ENCODE measurements at places on chromosomes 11 and 22.

- no peak for DNase-seq
Observed at GRCh38 chr22:31681349-31682345, 19.6 kb upstream of the PISD start.

- DNase-seq: no peak
Observed at GRCh38 chr11:125373426-125374391, 122.4 kb downstream of the FEZ1 start.

DNA sequence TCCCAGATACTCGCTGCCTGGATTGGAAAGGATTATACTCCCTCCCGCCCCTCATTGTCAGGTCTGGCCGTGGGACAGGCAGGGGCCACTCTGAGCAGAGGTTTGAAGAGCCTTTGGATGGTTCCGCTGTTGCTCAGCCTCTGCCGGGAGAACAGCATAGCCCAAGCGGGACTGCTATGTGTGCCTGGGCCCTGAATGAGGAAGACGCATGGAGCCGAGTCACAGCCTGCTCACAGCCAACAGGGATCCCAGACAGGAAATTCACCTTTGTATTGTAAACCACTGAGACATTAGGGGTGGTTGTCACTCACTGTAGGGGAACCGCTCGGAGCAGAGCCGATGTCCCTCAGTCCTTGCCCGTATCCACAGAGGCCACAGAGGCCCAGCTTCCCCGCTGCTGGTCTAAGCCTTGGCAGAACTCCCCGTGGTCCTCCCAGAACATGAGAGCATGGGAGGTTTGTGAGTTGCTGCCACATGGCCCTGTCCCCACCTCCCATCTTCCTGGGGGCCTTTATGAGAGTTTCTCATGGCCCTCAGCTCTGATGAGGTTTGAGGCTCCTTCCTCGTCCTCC, 10.7 kb upstream of the FAM118A start:
- no peak for DNase-seq

DNA sequence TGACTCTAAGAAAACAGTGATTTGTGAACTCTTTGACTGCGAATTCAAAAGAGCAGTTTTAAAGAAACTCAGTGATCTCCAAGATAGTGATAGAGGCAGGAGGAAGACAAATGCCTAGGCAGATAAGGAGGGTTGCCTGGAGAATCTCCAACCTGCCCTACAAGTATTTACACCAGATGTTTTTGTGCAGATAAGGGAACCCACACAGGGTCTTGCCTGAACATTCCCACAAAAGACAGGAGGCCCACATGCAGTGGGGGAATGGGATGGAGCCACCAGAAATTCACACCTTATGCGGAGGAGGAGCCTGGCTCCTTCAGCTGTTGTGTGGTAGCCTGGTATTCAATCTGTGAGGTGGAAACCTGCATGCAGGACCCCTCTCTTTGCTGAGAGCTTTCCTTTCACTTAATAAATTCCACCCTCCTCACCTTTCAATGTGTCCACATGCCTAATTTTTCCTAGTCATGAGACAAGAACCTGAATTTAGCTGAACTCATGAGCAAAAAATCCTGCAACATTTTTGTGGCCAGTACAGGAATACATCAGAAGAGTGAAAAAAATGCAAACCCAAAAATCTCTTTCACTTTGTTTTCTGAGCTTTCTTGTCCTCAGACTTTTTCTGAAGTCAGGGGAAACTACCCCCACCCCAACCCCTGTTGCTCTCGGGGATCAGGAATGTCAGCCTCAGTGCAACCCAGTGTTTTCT, 8.1 kb upstream of the GLYAT start:
- DNase-seq: no peak

GRCh38 chr11:127521413-127521812, 520.8 kb upstream of the KIRREL3 start:
- DNase-seq: no peak

- no peak for DNase-seq
Observed at GRCh38 chr22:46373921-46374662, 38.6 kb downstream of the TRMU start.

GRCh38 chr11:61027141-61027840, 55.8 kb downstream of the CD6 start:
- no peak for DNase-seq

DNA sequence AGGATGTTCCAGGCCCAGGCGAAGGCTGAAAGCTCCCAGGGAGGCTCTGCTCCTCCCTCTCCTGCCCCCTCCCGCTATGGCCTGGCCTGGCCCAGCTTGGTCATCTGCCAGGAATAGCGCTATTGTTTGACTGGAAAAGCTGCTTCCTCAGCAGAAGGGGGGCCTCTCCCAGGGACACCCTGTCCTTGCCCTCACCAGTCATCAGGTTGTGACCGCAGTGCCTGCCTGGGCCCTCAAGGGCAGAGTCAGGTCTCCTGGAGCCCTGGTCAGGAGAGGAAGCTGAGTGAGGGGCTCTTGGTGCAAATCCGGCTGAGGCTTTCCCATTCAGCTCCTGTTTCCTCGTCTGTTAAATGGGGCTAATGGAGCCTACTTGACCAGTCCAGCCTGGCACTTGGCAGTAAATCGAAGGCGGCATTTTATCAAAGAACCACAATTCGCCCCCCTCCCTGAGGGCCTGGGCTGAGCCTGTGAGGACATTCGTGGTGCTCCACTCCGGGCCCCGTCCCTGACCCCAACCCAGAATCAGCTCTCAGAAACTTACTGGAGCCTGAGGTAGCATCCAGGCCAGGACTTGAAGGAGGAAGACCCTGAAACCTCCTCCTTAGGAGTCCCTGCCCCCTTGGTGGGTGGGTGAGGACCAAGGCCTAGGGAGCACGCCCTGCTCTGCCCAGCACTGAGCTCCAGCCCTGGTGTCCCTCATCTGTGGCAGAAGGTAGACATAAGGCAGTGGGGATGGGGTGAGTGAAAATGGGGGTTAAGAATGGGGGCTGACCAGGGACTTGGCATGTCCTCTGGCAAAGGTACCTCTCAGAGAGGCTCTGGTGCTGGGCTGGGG, 2.0 kb upstream of the CASTOR1 start:
- no peak for DNase-seq

GRCh38 chr22:23071230-23072076, 1.1 kb downstream of the GNAZ start:
- no peak for DNase-seq

GRCh38 chr11:133533205-133533604, 904 bp upstream of the OPCML start:
- DNase-seq: no peak

- no peak for DNase-seq
Observed at GRCh38 chr11:122833846-122834464, 4.3 kb upstream of the CRTAM start.

- no peak for DNase-seq
Observed at GRCh38 chr11:67158221-67158620, 39.2 kb downstream of the KDM2A start.

- DNase-seq: no peak
Observed at GRCh38 chr11:96827164-96827563, 437.4 kb downstream of the JRKL start.

DNA sequence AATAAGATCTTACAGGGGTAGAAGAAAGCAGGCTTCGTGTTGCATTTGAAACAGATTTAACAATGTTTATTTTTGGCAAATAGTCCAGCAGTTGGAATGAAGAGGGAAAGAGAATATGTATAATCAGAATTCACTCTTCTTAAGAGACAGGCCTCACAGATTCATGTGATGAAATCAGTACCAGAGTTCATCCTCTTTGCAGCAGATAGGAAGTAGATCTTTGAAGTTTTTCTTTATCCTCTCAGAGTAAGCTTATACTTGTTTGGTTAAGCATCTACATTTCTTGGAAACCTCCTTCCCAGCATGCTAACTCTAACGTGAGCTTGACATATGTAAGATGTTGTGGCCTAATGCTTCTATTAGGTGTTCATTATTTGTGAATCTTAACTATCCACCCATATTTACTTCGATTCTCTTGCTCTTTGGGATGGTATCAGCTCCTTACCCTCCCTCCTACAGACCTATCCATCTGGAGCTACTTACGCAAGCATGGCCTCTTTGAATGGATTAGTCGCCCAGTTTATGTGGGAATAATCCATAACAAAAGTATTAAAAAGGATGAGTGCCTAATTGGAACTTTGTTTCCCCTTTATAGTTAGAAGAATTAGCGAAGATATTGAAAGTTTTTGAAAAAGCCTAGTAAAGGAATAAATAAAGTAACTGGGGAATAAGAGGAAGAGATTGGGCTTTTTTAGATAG, 80.1 kb downstream of the PRMT3 start:
- no peak for DNase-seq

DNA sequence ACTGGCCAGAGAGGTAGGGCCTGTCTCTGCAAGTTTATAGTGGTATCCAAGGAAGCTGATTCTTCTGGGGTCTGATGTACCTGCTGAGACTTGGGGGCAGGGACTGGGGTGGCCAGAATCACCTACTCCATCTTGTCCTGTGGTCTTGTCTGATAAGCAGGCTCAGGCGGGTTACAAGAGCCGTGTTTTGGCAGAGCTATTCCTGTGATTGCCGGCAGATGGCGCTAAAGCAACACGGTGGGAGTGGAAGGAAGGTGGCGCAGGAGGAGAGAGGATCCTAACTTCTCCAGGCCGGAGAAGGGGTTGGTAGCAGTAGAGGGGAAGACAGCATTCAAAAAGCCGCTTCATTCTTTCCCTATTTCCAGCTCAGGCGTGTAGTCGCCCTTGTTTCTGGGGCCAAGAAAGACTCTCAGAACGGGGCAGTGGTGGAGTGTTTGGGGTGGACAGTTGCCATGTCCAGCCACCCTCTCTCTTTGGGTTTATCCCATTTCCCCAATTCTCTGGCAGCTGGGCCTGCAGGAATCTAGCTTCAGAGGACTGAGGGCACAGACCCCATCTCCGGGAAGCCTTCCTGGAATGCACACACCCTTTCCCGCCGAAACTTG, 15.1 kb downstream of the CHRM1 start:
- DNase-seq: peak; percentile 73

- DNase-seq: no peak
Observed at GRCh38 chr22:45376009-45376408, 37.4 kb downstream of the SMC1B start.

- DNase-seq: no peak
Observed at GRCh38 chr11:32940865-32941264, 48.3 kb downstream of the QSER1 start.

GRCh38 chr11:1834062-1834610, 654 bp upstream of the SYT8 start:
- no peak for DNase-seq

- DNase-seq: no peak
Observed at GRCh38 chr11:119580081-119580480, 148.9 kb downstream of the NECTIN1 start.

- no peak for DNase-seq
Observed at GRCh38 chr22:36432592-36433317, 45.0 kb upstream of the MYH9 start.

- DNase-seq: no peak
Observed at GRCh38 chr22:28989484-28989883, 72.1 kb downstream of the C22orf31 start.

GRCh38 chr11:122882857-122883645, 492 bp downstream of the JHY start:
- DNase-seq: peak; percentile 36

DNA sequence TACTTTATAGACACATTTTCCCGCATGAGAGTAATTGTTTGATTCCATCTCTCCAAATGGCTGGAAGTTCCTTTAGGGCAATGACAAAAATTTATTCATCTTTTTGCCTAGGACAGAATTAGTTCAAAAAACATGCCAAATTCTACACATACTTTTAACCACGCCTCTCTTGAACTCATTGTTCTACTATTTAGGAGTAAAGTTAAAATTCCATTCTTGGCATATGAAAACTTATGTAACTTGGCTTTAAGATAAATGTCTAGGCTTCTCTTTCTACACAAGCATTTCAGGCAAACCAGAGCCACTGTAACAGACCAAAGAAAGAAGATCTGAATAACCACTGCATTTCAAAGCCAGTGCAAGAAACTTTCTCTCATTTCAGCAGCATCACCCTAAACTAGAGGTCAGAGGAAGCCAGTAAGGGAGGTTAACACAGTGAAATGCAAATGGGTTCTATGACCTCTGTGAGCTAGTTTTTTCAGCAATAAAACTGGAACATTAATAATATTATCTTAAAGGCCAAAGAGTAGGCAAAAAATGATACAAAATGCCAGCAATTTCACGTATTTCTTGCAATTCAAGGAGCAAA, 73.0 kb downstream of the RSF1 start:
- no peak for DNase-seq

- no peak for DNase-seq
Observed at GRCh38 chr11:132459736-132460135, 1072.6 kb downstream of the OPCML start.

- DNase-seq: no peak
Observed at GRCh38 chr11:23021287-23021863, 161.1 kb upstream of the CCDC179 start.

DNA sequence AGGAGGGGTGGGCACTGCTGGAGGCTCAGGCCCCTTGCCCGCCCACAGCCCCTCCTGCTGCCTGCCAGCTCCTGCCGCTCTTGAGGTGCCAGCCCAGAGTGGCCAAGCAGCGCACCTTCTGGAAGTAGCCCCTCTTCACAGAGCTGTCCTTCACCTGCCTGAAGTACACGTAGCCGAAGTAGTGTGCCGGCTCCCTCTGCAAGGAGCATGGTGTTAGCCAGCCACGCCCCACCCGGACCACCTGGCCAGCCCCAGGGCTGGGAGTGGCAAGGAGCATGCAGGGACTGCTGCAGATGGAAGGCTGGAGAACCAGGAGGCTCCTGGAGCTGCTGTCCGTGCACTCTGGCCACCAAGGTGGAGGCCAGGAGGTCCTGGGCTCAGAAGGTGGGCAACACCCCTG, 9.6 kb downstream of the DENND6B start:
- no peak for DNase-seq

DNA sequence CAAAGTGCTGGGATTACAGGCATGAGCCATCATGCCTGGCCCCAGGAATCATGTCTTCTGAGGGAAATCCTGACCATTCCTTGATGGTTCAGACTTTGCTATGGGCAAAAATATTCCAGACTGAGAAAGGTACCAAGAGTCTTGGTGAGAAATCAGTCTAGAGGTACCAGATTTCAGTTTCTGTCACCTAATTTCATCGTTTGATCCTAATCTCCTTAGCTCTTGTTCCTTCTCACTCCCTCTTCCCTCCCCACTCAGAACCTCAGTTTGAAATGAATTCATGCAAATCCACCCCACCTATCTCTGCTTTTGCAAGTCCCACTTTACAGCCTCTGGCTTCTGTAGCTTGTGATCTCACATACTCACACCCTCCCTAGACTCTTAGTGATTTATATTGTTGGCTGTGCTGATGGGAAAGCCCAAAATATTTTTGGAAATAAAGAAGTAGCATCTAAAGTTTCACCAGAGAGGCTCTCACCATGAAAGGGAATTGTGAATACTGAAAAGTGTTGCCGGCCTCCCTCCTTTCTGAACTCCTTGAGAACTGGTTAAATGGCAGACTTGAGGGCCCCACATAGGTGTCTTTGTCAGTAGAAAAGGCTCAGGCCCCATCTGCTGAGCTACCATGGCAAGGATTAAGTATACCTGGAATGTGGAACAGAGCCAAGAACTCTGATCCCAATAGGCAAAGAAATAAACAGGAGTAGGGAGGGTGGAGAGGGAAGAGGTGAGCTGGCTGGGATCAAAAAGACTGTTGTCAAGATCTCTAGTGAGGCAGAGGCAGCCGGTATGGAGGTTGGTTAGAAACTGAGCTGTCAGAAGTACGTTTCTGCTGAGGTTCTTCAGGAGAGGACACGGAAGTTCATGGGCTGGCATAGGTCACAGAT, 190.5 kb upstream of the MTMR2 start:
- no peak for DNase-seq

GRCh38 chr22:48076008-48076407, 1313.6 kb downstream of the TBC1D22A start:
- DNase-seq: no peak
